ENCODE measurements at places on chromosomes 5 and 9.
A peak's percentile ranks its signal among the peaks of the same experiment; 100 is the strongest.

DNA sequence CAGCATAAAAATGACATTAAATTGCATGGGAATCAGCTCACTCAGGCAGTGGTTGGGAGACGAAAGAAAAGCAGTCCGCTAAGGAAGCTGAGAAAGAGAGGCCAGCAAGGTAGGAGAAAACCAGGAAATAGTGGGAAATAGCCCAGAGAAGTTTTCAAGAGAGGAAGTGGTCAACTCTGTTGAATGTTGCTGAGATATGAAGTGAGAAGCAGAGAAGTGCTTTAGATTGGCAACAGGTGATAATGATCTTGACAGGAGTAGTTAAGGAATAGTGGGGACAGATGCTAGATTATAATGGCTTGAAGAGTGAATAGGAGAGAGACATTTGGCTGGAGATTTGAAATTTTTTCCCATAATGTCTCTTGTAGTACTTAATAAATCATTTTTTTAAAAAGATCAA, 30.8 kb downstream of the CNTRL start:
- no peak for DNase-seq

GRCh38 chr5:29796013-29796412, 1397.5 kb upstream of the CDH6 start:
- DNase-seq = no peak

DNA sequence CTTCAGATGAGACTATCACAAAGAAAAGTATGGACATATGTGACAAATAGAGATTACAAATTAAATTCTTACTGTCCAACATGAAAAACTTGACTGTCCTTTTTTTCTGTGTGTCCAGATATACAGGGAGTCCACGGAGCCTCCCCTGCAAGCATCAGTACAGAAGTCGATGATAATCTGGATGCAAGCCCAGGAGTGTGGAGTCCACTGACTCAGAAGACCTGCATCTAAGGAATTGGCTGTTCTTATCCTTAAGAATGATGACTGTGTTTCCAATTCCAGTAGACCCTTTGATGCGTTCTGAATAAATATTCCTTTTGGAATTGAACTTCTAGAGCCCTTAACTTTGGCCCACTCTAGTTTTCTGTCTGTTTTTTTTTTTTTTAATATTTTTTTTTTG, 56.7 kb upstream of the TAF11L2 start:
- no peak for DNase-seq

- no peak for DNase-seq
These were observed 48.3 kb downstream of the ERCC6L2 start for GRCh38 chr9:95923794-95924193.

DNA sequence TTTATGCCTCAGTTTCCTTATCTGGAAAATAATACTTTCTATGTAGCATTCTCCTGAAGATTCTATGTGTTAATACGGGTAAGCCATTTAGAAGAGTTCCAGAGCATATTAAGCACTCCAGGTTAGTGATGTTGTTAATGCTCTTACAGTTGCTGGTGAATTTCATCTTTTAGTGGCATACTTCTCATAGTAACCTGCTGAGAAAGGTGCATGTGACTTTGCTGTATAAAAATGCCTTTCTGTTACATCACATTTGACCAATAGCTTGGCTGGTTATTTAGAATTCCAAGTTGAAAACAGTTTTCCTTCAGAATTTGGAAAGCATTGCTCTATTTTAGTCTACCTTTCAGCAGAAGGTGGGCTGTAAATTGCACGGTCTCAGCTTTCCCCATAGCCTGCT, 27.2 kb downstream of the GCNT1 start:
- DNase-seq = no peak

DNA sequence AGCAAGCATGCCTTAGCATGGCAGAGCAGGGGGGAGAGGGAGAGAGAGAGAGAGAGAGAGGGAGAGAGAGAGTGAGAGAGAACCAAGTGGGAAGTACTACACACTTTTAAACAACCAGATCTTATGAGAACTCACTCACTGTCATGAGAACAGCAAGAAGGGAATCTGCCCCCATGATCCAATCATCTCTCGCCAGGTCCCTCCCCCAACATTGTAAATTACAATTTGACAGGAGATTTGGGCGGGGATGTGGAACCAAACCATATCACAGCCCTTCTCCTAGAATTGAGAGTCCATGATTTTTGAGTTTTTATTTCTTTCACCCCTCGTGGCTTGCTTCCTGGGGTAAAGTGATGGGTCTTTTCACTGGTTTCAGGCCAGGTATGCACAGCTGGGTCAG, 98.8 kb downstream of the DOCK2 start:
- no peak for DNase-seq

- DNase-seq = no peak
These were observed 596.0 kb upstream of the ADAMTS16 start for GRCh38 chr5:4544049-4544670.

- no peak for DNase-seq
These were observed 492 bp upstream of the NEK6 start for GRCh38 chr9:124257070-124257843.

GRCh38 chr5:109630093-109630492, 59.6 kb upstream of the MAN2A1 start:
- no peak for DNase-seq

- DNase-seq = no peak
These were observed 584 bp downstream of the LMAN2 start for GRCh38 chr5:177350776-177351391.

- DNase-seq = no peak
These were observed 185.7 kb upstream of the IL12B start for GRCh38 chr5:159515909-159516415.

DNA sequence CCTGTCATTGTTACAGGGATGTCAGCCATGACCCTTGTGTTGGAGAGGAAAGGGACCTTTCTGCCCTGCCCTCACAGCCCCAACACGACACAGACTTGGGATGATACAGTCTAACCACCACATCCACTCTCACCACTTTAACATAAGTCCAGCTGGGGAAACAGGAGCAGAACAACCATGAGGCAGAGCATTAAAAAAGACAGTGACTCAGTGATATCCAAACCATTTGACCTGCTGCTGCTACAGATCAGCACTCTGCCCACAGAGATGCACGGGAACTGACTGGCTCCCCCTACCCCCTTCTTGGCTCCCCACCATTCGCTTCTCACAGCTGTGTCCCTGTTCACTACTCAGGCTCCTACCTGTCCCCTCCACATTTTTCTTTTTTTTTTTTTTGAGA, 458.6 kb downstream of the ZNF608 start:
- DNase-seq = no peak

DNA sequence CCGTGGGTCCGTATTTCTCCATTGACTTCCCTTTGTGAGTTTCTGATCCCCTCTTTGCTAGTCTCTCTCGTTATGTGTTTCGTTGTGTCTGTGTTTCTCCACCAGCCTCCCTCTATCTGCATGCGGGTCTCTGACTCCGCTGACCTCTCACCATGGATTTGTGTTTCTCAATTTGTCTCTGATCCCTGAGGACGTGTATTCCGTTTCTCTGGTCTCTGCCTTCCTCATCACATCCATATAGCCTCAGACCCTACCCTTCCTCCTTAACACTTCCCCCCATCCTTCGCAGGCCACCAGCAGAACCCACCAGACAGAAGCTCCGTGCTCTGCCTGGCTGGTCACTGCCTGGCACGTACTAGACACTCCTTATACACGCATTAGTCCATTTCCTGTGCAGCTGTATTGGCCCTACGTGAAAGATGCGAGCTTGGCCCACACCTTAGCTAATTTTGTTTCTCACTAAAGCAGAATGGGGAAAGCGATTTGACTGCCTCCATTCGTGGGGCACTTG, 631 bp downstream of the B4GALT7 start:
- DNase-seq = no peak

DNA sequence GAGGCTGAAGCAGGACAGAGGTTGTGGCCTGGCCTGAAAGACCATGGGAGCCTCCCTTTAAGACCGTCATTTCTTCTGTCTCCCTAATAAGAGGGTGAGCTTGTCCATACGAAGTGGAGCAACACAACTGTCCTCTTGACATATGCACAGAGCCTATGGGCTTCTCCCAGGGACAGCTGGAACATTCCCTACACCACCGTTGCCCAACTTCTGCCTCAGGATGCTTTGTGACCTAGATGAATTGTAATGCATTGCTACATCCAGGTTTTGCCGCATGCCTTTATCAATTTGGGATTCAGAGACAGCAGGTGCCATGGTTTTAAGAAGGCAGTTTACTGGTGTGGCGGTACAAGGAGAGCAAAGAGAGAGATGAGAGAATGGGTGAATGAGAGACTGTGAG, 34.4 kb upstream of the ZNF622 start:
- no peak for DNase-seq

- DNase-seq = no peak
These were observed 91.3 kb downstream of the RALGPS1 start for GRCh38 chr9:127005770-127006314.

GRCh38 chr9:123376218-123377071, 20.4 kb downstream of the CRB2 start:
- no peak for DNase-seq

DNA sequence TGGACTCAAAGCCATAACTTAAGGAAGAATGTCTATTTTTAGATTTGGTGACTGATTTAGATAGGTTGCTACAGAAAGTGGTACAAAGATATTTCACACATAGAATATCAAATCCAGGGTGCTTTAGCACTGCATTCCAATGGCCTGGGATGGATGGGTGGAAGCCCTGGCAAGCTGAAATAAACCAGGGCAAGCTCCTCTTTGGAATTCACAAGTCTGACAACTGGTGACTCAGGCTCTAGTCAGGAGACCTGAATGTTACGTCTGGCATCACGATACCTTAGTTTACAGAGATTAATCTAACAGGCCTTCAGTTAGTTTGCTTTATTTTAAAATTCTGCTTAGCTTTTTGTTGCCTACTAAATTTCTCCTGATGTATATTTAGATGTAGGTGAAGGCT, 144.0 kb downstream of the TMC1 start:
- DNase-seq = no peak

DNA sequence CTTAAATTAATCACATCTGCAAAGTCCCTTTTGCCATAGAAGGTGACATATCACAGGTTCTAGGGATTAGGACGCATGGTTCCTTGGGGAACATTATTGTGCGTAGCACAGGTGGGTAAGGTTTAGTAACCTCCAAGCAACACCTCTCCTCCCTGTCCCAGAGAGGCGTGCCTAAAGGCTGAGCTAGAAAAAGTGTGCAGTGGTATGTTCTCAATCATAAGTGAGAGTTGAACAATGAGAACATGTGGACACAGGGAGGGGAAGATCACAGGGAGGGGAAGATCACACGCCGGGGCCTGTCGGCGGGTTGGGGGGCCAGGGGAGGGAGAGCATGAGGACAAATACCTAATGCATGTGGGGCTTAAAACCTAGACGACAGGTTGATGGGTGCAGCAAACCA, 14.9 kb downstream of the DAB2IP start:
- DNase-seq = no peak

DNA sequence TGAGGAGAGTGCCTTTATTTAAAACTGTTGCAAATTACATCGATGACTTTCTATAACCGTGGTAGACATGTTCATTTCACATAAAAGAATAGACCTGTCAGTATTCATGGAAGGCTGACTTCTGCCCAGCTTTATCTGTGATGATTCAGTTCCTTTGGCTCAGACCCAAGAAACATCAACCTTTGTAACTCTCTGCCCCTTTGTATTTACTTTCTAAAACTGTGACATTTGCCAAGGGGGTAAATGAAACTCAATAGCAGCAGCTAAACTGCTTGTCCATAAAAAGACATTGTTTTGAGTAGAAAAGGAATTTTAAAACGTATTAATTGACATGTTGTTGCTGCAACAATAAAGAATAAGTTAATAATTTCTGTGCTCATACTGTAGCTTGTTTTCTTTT, 137.8 kb upstream of the ANKH start:
- no peak for DNase-seq

- peak; percentile 6 for DNase-seq
These were observed 501.0 kb upstream of the EDIL3 start for GRCh38 chr5:84885485-84886258.

GRCh38 chr9:89676281-89676680, 71.5 kb downstream of the GADD45G start:
- DNase-seq = peak; percentile 62

DNA sequence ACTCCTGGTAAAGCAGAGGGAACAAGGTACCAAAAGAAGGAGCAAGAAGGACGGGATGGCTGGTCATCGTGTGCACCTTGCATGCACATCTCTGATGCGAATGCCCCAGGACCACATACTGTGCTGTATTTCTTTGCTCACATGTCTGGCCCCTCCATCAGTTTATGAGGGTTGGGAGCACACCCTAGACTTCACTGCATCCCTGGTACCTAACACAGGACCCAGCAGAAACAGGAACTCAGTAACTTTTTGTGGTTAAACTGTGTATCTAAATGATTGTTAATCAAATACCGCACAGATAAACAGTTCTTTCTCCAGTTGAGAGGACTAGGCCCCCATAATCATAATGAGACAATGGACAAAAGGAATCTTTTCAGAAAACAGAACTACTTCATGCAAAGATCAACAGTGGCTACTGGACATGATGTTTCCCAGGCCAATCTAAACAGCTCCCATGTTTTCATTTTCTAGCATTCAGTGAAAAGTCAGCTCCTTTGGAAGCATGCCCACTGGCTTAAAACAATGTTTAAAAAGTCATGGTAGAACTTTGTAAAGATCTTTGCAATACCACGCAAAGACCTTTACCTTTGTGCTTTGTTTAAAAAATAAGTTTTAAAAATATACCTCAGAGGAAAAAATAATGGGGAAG, 55.5 kb upstream of the IFNK start:
- no peak for DNase-seq

- DNase-seq = peak; percentile 83
These were observed 1.5 kb downstream of the SMARCA2 start for GRCh38 chr9:2016408-2017330.

DNA sequence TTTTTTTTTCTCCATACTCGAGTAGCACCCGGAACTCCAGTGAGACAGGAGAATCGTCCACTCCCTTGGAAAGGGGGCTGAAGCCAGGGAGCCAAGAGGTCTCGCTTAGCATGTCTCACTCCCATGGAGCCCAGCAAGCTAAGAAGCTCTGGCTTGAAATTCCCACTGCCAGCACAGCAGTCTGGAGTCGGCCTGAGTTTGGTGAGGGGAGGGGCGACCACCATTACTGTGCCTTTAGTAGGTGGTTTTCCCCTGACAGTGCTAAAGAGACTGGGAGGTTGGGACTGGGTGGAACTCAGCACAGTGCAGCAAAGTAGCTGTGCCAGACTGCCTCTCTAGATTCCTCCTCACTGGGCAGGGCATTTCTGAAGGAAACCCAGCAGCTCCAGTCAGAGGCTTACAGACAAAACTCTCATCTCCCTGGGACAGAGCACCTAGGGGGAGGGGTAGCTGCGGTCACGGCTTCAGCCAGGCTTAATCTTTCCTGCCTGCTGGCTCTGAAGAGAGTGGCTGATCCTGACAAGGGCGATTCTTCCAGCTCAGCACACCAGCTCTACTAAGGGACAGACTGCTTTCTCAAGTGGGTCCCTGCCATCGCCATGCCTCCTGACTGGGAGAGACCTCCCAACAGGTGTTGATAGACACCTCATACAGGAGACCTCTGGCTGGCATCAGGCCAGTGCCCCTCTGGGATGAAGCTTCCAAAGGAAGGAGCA, 414.5 kb upstream of the ZNF608 start:
- DNase-seq = no peak

- DNase-seq = no peak
These were observed 2.4 kb downstream of the PRR16 start for GRCh38 chr5:120466341-120467006.
